ENCODE measurements at places on chromosomes 2 and 18.

DNA sequence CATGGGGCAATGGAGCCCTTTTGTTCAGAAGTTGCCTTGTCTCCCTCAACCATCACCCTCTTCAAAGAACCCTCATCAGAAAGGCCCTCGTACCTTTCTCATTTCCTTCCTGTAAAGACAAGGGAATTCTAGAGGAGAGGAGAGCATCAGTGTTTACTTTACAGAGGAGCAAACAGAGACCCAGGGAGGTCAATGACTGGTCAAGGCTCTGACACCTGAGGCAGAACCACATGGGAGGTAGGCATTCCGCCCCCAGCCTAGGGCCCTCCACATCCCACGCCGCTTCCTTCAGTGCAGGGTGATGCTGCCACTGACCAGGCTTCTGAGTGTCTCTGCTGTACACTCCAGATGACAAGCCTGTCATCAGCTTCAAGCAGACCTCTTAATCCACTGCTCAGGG lies 104.7 kb downstream of the NRP2 start:
- no peak for DNase-seq

- DNase-seq: no peak
Measured at GRCh38 chr2:88168386-88168785, 1.8 kb upstream of the THNSL2 start.

- no peak for DNase-seq
Measured at GRCh38 chr2:12970861-12971260, 254.1 kb downstream of the TRIB2 start.

DNA sequence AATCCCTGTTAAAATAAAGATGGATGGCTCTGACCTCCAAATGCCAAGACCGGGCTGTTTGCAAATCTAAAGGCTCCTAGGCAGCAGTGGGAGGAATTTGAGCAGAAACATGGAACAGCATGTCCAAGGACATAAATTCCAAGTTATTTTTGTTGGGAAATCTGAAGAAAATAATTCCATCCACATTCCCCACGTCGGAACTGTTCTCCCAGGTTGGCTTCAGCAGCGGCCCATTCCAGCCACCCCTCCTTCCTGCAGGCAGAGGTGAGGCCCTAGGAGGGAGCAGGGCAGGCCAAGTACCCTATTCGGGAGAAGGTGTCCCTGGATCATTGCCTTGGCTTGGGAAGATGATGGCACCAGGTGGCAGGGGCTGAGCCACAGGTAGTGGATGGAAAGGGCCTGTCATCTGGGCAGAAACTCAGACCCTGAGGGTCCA lies 117.1 kb downstream of the CAPN13 start:
- DNase-seq: no peak

- no peak for DNase-seq
Measured at GRCh38 chr2:240579071-240579762, 7.3 kb upstream of the CAPN10 start.

DNA sequence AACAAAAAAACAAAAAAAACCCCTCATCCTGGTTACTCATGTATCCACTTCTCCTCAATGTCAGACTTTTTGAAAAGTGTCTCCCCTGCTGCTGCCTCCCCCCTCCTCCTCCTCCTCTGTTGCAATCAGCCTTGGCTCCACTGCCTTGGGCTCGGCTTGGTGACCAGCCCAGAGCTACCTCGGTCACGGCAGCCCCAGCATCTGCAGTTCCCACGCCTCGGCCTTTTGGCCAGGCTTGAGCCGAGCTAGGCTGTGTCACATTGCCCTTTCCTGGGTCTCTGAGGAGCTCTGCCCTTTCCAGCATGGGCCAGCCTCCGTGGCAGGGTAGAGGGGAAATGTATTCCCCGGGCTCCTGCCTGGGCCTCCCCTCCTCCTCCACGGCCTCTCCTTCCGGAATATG lies 22.7 kb upstream of the INHBB start:
- no peak for DNase-seq

- DNase-seq: no peak
Measured at GRCh38 chr2:56515399-56515798, 331.6 kb downstream of the CCDC85A start.

- DNase-seq: no peak
Measured at GRCh38 chr18:7921938-7922587, 354.9 kb downstream of the PTPRM start.
